ENCODE measurements at places on chromosomes 7 and 10.

GRCh38 chr10:125127110-125127509 lies 33.3 kb downstream of the CTBP2 start:
- no peak for DNase-seq

DNA sequence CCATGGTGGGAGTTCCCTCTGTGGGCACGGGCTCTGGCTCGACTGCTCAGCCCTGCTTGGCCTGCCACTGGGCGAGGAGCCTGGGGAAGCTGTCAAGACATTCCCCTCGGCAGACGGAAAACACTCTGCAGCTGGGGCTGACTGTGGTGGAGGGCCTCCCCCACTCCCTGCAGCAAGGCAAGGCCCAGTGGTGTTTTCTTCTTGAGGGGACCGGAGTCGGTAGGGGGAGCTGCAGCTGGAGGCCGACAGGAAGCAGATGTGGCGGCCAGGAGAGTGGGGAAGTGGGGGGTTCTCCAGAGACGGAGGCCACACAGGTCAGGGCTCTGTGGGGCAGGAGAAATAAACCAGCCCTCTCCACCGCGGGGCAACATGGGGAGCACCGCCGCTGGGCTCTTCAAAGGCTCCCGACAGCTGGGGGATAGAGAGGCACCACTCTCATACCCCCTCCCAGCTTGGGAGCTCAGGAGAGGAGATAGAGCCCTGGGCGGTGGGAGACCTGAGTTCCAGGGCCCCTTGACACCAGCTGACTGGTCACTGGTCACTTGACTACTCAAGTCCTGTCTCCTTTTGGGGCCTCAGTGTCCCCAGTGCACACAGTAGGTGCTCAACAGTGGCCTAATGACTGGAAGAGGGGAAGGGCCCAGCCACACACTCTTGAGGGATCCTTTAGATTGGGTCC lies 43.4 kb downstream of the PPIF start:
- DNase-seq = no peak

- DNase-seq = no peak
Measured at GRCh38 chr7:44531421-44532380, 9.4 kb downstream of the NPC1L1 start.

DNA sequence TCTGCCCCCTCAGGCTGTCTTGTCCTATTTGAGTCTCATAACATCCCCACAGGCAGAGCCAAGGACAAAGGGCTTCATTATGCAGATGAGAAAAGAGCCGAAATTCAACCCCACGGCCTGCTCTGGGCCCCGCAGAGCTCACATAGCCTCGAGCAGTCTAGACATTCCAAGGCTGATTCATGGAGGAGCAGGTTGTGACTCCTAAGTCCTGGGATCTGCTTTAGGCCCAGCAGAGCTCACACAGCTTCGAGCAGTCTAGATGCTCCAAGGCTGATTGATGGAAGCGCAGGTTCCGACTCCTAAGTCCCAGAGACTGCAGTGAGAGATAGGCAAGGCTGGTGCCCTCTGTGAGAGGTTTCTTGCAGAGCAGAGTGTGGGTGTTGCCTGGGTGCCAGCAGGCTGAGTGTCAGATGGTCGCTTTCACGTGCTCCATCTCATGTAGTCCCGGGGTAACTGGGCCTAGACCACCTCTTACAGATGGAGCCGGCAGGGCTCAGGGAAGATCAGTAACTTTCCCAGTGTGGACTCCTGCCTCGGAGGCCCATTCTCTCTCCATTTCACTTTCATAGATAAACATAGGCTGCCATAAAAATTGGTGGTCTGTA lies 436.1 kb upstream of the FOXK1 start:
- DNase-seq = no peak

- DNase-seq = no peak
Measured at GRCh38 chr10:62839590-62839989, 23.4 kb upstream of the EGR2 start.

GRCh38 chr10:122637376-122637775 lies 62.3 kb downstream of the C10orf120 start:
- DNase-seq = no peak

- DNase-seq = no peak
Measured at GRCh38 chr7:17380736-17381662, 82.5 kb downstream of the AHR start.

GRCh38 chr10:1687623-1688150 lies 49.6 kb downstream of the ADARB2 start:
- DNase-seq = no peak

DNA sequence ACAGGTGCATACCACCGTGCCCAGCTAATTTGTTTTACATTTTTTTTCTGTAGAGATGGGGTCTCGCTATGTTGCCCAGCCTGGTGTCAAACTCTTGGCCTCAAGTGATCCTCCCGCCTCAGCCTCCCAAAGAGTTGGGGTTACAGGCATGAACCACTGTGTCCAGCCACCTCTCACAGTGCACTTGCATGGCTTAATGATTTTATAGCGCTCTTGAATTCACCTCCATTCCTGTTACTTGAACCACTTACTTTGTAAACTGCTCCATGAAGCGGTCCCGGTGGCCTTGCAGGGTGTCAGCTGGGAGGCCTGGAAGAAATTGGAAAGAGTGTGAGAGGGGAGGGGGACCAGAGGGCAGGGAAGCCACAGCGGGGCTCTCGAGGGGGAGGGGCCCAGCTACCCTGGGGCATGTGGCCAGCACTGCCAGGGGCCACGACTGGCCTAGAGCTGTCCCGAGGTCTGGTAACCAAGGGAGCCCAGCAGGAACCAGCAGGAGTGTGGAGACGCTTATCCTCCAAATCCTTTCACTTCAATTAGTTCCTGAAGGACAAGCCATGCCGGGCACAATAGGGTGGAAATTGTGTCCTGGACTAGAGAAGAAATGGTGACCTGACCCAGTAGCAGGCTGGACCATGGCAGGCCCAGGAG lies 76.0 kb downstream of the SPDYE5 start:
- no peak for DNase-seq
